AG04450 (cell line): ENCODE measurements at places on chromosomes 16 and 17. TPM values are rescaled to one million over a fixed set of nuclear protein-coding genes. Genes with fewer than 3 reads are reported as not detected.

The SLC2A4 gene
- 0.15 and 0.21 TPM in 2 replicates for polyA plus RNA-seq

The CFAP97D1 gene
- 0.02 TPM in 1 of 2 replicates, not detected in the other for polyA plus RNA-seq

GRCh38 chr17:16101440-16101839, 101.8 kb downstream of the TTC19 start:
- DNase-seq = no peak

- no peak for DNase-seq
Observed at GRCh38 chr16:49026566-49027181, 255.0 kb downstream of the CBLN1 start.

DNA sequence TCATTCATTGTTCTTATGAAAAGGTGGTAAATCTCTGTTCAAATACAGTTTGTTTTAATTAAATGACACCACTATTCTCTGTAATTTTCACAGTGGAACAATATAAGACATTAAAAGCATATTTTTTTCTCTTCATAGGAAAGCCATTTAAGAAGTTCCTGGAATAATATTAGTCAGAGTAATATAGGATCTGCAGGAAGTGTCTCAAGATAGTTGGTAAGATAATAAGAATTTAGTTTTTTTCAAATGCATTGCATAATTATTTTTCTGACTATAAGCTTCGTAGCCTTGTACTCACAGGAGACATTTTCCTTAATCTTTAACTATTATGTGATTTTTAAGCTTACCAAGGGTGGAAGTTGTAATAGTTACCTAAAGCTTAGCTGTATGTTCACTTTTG, 16.9 kb downstream of the STXBP4 start:
- DNase-seq = no peak

GRCh38 chr17:48113201-48113676, 5.7 kb downstream of the SNX11 start:
- DNase-seq = no peak

GRCh38 chr16:58491-59439, 5.1 kb downstream of the SNRNP25 start:
- DNase-seq = no peak
